ENCODE measurements at places on chromosomes 12 and 14.
A peak's percentile ranks its signal among the peaks of the same experiment; 100 is the strongest.

- DNase-seq = no peak
These were observed 33.0 kb upstream of the TMEM179 start for GRCh38 chr14:104637546-104638003.

GRCh38 chr12:64796205-64796845, 28.1 kb upstream of the TBC1D30 start:
- DNase-seq = peak; percentile 4

- no peak for DNase-seq
These were observed 394.6 kb downstream of the AEBP2 start for GRCh38 chr12:19833775-19834501.

DNA sequence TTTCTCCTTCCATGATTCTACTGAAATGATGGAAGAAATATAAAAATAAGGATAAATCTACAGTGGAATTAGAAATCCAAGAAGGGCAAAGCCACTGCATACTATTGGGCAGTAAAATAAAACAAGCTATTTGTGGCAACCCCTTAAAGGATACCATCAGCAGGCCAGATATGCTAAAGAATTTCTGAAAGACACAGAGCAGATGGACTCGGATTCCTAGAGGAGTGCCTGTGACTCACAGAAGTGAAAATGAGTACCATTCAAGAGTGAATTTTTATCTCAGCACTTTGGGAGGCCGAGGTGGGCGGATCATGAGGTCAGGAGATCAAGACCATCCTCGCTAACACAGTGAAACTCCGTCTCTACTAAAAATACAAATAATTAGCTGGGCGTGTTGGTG, 318.1 kb downstream of the LRIG3 start:
- DNase-seq = no peak

DNA sequence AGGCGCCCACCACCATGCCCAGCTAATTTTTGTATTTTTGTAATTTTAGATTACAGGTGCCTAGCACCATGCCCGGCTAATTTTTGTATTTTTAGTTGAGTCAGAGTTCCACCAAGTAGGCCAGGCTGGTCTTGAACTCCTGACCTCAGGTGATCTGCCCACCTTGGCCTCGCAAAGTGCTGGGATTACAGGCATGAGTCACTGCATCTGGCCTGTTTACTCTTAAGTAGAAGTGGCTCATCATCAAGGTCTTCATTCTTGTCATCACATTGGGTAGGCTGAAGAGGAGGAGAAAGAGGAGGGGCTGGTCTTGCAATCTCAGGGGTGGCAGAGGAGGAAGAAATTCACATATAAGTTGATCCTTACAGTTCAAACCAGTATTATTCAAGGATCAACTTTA, 152.4 kb upstream of the ATP2B1 start:
- DNase-seq = no peak

DNA sequence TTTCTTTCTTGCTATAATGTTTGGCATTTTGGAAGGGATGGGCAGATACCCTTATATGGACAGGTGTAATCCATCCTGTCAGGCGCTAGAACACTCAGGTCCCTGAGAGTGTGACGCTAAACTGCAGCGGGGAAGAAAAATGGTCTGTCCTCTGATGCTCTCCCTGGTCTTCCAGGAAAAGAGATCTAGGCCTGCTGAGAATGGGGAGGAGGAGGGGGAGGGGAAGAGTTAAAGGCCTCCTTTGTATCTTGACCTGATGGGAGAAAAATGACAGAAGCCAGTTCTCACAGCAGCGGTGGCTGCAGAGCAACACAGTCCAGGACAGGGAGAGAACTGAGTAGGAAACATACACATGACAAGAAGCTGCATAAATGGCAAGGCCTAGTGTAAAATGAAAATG, 61.1 kb downstream of the RPS6KA5 start:
- no peak for DNase-seq

DNA sequence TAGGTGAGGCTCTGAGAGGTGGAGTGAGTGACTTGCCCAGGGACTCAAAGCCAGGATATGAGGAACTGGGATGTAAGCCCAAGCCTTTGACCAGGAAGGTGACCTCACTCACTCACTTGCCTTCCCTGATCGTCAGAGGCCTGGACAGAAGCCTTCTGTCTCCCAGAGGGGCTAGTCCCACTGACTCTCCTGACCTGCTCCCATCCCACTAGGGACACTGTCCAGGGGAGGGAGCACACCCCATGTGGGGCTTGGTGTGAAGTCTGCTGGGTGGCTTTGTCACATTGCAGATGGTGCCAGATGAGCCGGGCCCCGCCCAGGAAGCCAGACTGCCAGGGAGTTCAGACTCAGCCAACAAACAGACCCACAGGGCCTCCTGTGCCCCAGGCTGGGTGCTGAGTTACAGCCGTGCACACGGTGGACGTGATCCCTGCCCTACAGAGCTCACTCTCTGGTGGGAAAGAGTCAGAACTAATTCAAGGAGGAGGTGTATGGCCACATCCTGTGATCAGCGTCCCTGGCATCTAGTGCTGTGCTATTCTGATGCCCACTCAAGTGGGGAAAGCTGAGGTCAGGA, 28.3 kb downstream of the MMAB start:
- no peak for DNase-seq

GRCh38 chr14:27367345-27367744, 769.5 kb upstream of the NOVA1 start:
- DNase-seq = no peak

DNA sequence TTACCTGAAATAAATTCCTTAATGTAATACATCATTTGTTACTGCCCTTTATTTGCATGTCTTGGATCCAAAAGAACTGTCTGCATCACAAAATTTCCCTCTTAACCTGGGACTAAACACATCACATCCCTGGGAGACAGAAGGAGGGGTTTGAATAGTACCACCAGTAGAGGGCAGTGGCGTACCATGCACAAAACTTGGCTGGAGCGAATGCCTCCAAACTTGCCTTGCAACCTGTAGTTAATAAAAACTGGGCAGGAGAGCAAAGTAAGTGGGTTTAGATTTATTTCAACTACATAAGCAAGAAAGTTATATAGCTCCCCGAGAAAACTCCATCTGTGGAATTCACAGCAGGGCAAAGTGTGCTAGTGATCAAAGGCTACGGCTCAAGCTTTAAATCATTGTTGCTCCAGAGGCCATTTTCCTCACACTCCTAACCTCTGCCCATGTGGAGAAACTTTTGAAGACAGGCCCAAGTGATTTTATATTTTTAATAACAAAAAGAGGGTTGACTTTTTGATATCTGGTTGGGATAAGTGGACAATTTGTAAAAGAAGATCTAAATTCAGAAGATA, 1176.7 kb upstream of the SEL1L start:
- peak; percentile 7 for DNase-seq

- peak; percentile 19 for DNase-seq
These were observed 905 bp downstream of the CISTR start for GRCh38 chr12:53750812-53751335.

DNA sequence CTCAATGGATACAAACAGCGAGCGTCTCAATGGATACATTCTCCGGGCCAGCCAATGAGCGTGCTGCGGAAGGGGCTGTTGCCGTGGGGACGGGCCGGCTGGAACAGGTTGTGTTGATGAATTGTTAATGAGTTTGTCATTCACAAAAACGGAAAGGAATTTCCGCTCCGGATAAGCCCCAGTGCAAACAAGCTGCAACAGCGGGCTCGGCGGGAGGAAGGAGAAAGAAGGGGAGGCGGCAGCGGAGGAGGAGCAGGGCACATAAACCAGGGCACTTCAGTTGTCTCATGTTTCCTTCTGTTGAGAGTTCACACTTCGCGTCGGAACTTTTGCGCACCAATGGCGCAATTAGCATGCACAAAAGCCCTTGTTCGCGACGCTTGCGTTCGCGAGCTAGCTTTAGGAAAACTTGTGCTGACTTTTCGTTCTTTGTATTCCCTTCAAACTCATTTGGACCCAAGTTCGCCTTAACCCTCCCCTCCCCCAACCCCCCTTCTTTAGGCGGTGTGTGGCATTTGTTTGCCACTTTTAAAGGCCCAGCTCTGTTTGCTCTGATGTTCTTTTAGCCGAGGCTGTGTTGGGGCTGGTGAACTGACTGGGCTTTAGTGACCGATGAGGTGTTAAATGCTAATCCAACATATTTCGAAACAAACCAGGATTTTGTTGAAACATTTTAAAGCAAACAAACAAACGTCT, at the start of gene DUSP6:
Gene DUSP6, minus strand, starts transcription at position 10 of the 696 bp plus-strand sequence. CDS start 462 bp downstream, outside the sequence.
- peak; percentile 94 for DNase-seq

DNA sequence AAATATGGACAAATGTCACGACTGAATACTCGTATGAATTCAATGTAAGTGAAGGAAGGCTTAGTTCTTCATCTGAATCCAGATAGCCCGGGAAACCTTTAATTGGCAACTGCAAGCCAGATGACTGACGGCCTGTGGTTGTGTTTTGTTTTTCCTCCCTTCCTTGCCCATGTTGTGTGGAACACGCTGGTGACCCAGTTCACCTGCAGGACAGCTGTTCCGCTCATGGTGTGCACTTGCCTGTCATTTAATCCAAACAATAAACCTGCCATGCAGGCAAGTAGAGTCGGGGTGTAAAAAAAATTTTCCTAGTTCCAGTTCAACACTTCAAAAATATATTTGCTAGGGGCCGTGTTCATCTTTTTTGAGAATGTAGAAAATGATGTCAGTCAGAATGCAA, 88.0 kb downstream of the TMEM132D start:
- no peak for DNase-seq

DNA sequence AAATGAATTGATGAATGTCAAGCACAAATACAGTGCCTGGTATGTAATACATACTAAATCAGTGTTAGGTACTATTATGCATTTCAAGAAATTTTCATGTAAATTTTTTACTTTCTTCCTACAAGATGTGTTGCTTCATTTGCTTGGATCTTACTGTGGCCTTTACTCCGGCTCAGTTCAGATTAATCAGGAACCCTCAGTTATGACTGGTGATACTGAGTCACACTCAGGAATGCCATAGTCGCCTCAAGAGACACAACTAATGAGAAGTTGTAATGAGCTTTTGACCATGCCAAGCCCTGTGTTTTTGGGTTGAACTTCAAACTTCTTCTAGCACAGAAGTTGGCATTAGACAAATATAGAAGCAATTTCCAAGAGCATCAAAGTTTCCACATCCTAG, 96.0 kb downstream of the TGFB3 start:
- no peak for DNase-seq

- DNase-seq = no peak
These were observed 128.4 kb downstream of the GALC start for GRCh38 chr14:87864356-87865270.

DNA sequence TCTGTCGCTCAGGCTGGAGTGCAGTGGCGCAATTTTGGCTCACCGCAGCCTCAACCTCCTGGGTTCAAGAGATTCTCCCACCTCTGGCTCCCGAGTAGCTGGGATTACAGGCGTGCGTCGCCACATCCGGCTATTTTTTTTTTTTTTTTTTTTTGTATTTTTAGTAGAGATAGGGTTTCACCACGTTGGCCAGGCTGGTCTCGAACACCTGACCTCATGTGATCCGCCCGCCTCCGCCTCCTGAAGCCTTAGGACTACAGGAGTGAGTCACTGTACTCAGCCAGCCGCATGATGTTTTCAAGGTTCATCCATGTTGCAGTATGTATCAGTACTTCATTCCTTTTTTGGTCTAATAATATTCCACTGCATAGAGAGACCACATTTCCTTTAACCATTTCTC, 2.4 kb upstream of the RNF34 start:
- no peak for DNase-seq

DNA sequence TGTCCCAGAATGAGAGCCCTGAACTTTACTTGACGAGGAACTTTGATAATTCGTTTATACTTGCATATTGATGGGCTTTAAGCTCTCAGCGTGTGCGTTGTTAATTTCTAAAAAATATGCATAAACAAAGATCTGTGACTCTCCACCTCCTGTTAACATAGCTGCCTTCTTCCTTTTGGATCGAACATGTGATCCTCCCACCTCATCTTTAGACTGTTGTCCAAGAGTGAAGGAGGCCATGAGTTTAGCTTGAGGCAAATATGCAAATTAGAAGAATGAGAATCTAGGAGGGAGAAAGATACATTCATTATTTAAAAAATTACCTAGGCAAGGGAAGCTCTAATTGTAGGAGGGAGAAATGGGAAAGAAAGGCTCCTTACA, 617 bp downstream of the TTC8 start:
- DNase-seq = no peak

GRCh38 chr14:104304451-104305351, 166.3 kb downstream of the KIF26A start:
- no peak for DNase-seq

GRCh38 chr12:127489061-127489460, 777.9 kb upstream of the TMEM132C start:
- no peak for DNase-seq

DNA sequence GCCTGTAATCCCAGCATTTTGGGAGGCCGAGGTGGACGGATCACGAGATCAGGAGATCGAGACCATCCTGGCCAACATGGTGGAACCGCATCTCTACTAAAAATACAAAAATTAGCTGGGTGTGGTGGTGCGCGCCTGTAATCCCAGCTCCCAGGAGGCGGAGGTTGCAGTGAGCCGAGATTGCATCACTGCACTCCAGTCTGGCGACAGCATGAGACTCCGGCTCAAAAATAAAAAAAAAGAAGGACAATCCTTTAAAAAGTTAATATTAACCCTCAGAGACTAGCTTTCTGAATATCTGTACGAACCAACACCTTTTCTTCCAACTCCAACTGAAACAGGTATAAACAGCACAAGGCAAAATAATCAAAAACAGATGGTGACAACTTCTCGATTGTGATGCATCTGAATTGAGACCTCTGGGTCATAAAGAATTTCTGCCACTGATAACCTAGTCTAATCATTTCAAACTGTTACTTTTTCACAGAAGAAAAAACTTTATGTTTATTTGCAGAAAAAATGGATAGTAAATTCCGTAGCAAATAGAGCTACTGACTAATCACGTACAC, 27.8 kb downstream of the CLIP1 start:
- DNase-seq = no peak

DNA sequence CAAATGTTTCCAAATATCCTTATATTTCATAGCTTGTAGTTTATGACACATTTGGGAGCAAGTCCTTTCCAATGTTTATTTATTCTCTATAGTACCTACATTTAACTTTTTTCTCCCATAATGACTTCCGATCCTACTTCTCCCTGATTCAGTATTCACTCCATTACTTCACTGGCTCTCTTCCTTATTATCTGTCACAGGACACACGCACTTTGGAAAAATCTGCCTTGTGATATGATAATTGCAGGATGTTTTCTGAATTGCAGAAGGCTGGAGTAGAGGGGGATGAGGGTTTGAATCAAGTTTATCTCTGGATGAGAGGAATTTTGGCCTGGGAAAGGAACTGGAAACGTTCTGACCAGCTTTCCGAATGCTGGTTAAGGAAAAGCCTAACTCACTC, 75.0 kb downstream of the HMGA2 start:
- DNase-seq = no peak

- no peak for DNase-seq
These were observed 83.9 kb downstream of the ADCK1 start for GRCh38 chr14:77883847-77884238.

GRCh38 chr14:52076334-52076733, 7.5 kb upstream of the NID2 start:
- DNase-seq = no peak

GRCh38 chr14:33946679-33947476, 4.0 kb downstream of the EGLN3 start:
- no peak for DNase-seq

DNA sequence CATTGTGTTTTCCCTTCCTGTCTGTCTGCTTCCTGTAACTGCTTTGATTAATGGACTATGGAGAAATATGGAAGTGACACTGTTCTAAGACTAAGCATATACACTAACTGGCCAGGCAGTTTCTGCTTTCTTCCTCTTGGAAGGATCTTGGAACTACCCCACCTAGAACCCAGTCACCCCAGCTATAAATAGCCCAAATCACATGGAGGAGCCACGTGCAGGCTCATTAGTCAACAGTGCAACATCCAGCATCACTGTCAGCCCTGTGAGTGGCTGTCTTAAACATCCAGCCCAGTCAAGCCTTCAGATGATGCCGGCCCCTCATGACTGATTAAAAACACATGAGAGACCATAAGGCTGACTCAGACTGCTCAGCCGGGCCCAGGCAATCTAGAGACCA, 39.2 kb downstream of the BCAT1 start:
- no peak for DNase-seq

All from NCI-H187 (cell line).